ENCODE measurements at places on chromosomes 16 and 17.

DNA sequence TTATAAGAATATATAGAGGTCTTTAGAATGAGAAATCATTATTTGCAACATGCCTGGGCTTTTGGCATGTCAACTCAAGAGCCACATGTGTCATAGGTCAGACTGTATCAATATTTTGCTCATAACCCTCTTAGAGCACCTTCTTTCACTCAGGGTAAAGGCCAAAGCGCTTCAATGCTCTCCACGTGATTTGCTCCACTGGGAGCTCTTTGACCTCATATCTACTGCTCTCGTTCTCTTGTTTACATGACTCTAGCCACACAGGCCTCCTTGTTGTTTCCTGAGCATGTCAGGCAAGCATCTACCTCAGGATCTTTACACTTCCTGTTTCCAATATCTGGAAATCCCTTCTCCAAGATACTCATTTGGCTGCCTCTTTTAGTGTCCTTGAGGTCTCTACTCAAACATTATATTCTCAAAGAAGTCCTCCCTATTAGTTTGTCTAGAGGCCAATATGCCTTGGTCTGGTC lies 148.4 kb downstream of the TOX3 start:
- DNase-seq: no peak
- no peak overlapping the region for H3K27ac ChIP-seq
- H3K4me1 ChIP-seq: no peaks in the 10 kb centered on the region
- no peaks in the 10 kb centered on the region for H3K27me3 ChIP-seq

- no peaks in the 10 kb centered on the region for H3K27me3 ChIP-seq
- H3K27ac ChIP-seq: no peak overlapping the region
- H3K4me1 ChIP-seq: peaks cover 56% of the 10 kb centered on the region
Measured at GRCh38 chr17:40309949-40310510, 1.1 kb downstream of the RARA start.

DNA sequence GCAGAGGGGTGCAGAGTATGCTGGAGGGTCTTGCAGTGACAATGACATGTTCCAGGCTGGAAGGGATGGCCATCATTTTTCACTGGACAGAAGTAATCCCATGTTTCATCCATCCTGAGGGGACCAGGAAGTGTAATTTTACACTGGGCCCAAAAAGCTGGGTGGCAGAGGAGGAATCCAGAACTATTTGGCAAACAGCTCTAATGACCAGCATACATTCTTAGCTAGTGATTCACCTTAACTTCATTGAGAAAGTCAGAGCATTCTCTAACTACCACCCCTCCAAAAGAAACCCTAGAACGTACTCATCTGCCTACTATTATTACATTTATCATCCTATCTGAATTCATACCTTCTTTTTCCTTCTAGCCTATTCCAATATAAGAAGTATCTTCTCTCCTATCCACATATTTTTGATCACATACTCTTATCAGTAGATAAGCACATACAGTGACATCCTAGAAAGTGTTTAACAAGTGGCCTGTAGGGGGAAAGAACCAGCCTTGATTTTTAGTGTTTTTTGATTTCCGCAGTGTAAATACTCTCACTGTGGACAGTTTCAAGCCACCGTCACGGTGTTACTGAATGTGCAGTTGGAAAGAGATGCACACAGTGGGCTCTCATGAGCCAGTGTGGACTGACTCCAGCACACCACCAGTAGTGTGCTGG lies 118.1 kb downstream of the FTO start:
- no peak overlapping the region for H3K4me3 ChIP-seq
- H3K27ac ChIP-seq: no peak overlapping the region
- H3K36me3 ChIP-seq: no peaks in the 10 kb centered on the region
- no peaks in the 10 kb centered on the region for H3K27me3 ChIP-seq
- peaks cover 10% of the 10 kb centered on the region for H3K4me1 ChIP-seq

GRCh38 chr17:35577830-35578196 lies 558 bp downstream of the PEX12 start:
- no peaks in the 10 kb centered on the region for H3K27me3 ChIP-seq
- peak; percentile 12 for DNase-seq
- peaks cover 25% of the 10 kb centered on the region for H3K4me1 ChIP-seq

- no peak for DNase-seq
- no peak overlapping the region for H3K27ac ChIP-seq
- H3K36me3 ChIP-seq: no peaks in the 10 kb centered on the region
- peaks cover 3% of the 10 kb centered on the region for H3K27me3 ChIP-seq
Measured at GRCh38 chr16:81879625-81880024, 100.5 kb downstream of the PLCG2 start.

DNA sequence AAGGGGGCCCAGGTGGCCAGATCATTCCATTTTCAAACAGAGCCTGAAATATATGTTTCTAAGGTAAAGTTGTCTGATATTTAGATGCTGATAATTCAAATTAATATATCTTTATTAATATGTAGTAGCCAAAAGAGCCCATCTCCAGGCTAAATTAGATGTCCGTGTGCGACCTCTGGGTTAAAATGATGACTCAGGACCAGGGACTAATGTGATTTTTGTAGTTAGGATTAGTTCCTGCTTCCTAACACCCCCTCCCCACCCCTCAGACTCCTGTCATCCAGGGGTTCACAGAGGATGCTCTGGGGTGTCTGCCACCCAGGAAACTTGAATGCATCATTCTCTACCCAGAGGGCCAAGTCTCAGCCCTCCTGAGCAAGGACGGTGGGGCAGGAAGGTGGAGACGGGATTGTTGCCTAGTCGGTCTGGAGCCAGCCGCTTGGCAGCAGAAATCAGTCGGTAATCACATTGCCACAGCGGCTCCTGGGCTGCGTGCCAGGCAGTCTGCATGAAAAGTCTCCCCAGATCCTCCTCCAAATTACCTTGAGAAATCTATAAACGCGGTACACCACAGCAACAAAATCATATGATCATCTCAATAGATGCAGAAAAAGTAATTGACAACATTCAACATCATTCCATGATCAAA lies 29.8 kb downstream of the CNGB1 start:
- no peak for DNase-seq
- no peak overlapping the region for H3K27ac ChIP-seq
- H3K4me1 ChIP-seq: no peaks in the 10 kb centered on the region
- no peaks in the 10 kb centered on the region for H3K36me3 ChIP-seq
- no peak overlapping the region for H3K4me3 ChIP-seq

DNA sequence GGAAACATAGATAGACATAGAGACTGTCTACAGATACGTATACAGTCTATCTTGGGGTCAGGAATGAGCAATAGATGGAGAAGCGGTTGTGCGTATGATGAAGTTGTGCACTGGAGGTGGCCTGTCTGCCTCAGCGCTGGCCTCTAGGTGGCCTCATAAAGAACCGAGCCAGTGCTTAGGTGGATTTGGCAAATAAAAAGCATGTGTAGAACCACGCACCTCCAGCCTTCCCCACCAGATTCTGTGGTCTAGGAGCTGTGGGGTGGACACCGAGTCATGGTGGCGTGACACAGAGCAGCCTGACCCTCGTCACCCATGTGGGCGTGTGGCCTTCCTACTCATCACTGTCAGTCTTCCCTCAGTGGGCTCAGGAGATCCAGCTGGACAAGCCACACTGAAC lies 34.0 kb downstream of the PGS1 start:
- H3K27me3 ChIP-seq: no peaks in the 10 kb centered on the region

DNA sequence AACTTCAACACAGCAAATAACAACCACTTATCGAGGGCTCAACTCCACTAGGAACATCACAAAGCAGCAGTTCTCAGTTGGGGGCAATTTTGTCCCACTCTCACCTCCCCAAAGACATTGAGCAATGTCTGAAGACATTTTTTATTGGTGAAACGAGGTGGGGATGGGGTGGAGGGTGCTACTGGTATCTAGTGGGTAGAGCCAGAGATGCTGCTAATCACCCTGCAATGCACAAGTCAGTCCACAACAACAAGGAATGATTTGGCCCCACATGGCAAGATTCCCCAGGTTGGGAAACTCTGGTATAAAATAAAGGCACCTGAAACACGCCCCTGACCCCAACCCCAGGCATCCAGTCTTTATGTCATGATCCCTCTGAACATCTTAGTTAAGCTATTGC lies 33.3 kb downstream of the TLE7 start:
- H3K4me3 ChIP-seq: no peak overlapping the region
- peaks cover 24% of the 10 kb centered on the region for H3K4me1 ChIP-seq
- H3K27me3 ChIP-seq: peaks cover 43% of the 10 kb centered on the region
- no peak for DNase-seq
- H3K36me3 ChIP-seq: no peaks in the 10 kb centered on the region

DNA sequence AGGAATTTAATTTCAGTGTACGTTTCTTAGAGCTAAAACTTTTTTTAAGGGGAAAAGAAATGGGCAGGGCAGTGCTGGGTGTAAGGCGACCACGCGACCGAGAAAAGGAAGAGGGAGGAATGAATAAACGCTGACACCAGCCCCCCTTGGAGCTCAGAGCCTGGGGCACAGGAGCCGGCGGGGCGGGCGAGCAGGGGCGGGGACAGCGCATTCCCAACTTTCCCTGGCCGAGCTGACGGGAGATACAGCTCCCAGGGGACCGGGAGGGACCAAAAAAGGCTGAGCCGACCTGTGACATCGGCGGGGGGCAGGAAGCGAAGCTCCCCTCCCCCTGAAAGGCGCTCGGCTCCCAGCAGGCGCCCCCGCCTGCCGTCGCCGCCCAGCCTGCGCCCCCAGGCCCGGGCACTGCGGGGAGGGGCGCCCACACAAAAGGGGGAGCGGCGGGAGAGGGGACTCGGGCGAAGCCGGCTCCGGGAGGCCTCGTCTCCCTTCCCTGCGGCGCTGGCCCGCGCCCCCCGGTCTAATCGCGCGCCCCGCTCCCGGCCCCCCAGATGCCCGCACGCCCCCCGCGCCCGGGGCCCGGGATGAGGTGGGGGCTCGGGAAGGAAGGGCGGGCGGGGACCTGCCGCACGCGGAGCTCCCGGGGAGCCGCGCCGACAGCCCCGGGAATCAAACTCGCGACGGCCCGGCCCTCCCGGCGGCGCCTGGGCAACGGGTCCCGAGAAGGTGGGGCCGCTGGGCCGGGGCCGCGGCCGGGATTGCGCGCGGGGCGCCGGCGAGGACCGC lies 622 bp downstream of the CUEDC1 start:
- no peak overlapping the region for H3K27ac ChIP-seq
- H3K4me3 ChIP-seq: peak overlapping the region; percentile 37
- no peak for DNase-seq
- peaks cover 26% of the 10 kb centered on the region for H3K4me1 ChIP-seq
- H3K27me3 ChIP-seq: peaks cover 54% of the 10 kb centered on the region

- peak overlapping the region; percentile 69 for H3K4me3 ChIP-seq
- peaks cover 38% of the 10 kb centered on the region for H3K4me1 ChIP-seq
- H3K27ac ChIP-seq: no peak overlapping the region
- no peaks in the 10 kb centered on the region for H3K27me3 ChIP-seq
- peaks cover 36% of the 10 kb centered on the region for H3K36me3 ChIP-seq
Measured at GRCh38 chr16:84618581-84619460, 943 bp upstream of the COTL1 start.

DNA sequence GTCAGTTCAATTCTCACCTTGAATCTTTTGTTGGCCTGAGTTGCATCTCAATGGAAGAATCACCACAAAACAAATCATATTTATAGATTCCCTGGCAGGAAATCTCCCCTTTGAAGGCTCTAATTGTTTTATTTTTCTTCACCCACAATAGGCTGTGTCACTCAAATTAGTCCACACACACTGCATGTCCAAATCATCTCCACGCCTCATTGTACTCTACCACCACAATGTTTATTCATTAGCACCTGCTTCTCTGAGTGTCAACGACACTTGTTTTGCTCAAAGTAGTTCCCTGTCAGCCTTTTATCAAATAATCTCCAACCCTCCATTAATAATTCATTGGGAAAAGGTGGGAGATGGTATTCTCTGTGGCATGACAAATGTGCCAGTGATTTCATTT lies 164.3 kb downstream of the ABCC12 start:
- no peaks in the 10 kb centered on the region for H3K27me3 ChIP-seq
- no peak for DNase-seq
- H3K4me3 ChIP-seq: no peak overlapping the region
- H3K27ac ChIP-seq: no peak overlapping the region
- H3K36me3 ChIP-seq: no peaks in the 10 kb centered on the region

GRCh38 chr17:78132084-78132676 lies 1.6 kb downstream of the TMC8 start:
- peak overlapping the region; percentile 76 for H3K4me3 ChIP-seq
- peaks cover 47% of the 10 kb centered on the region for H3K4me1 ChIP-seq

DNA sequence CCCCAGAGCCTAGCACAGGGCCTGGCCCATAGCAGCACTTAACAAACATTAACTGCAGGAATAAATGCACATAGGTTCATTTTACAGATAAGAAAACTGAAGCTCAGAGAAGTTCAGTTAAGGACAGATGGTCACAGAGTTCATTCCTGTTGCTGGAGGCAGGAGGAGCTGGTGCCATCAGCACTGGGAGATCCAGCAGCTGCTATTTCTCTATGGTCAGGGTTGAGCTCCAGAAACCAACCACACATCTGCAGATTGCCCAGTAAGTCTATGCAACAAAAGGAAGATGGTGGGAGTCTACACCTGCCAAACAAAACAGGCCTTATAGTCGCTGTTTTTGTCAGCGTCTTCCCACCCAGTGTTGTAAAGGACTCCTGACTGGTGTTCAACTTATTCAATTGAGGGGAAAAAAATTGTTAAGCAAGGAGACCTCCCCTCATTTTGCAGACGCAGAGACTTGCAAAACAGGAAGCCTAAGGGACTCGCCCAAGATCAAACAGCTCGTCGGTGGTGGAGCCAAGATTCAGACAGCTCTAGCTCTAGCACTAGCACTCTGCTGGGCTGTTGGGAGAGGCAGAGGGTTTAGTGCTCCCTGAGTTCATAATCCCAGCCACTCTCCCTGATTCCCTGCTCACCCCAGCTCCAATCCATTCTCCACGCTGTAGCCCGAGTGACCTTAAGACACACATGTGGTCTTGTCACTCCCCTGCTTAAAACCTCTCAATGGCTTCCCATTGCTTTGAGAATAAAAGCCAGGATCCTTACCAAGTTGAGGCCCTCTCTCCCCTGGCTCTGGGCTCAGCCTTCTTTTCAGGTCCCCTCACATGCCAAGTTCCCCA lies 9.0 kb downstream of the NOG start:
- H3K27ac ChIP-seq: peak overlapping the region; percentile 88
- peaks cover 69% of the 10 kb centered on the region for H3K4me1 ChIP-seq
- peak overlapping the region; percentile 29 for H3K4me3 ChIP-seq
- H3K27me3 ChIP-seq: no peaks in the 10 kb centered on the region
- no peak for DNase-seq
- peaks cover 7% of the 10 kb centered on the region for H3K36me3 ChIP-seq

GRCh38 chr17:57255182-57255775 lies 1.0 kb upstream of the MSI2 start:
- H3K27me3 ChIP-seq: no peaks in the 10 kb centered on the region
- H3K27ac ChIP-seq: peak overlapping the region; percentile 85
- DNase-seq: no peak
- peaks cover 32% of the 10 kb centered on the region for H3K4me1 ChIP-seq
- peaks cover 18% of the 10 kb centered on the region for H3K36me3 ChIP-seq
- peak overlapping the region; percentile 84 for H3K4me3 ChIP-seq

DNA sequence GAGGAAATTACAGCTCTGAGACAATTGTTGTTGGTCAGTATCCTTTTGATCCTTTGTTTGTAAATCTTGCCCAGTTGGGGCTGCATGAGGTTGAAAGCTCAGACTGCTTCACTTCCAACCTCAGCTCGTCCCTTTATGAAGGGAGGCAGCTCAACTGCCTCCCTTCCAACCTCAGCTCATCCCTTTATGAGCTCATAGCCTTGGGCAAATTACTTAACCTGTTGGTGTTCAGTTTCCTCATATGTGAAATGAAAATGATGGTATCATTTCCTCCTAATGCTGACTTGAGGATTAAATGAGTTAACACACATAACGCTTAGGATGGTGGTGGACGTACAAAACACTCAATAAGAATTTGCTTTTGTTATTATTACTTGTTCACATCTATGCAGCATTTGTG lies 265.1 kb downstream of the CDH13 start:
- H3K36me3 ChIP-seq: no peaks in the 10 kb centered on the region
- no peak overlapping the region for H3K27ac ChIP-seq
- no peaks in the 10 kb centered on the region for H3K27me3 ChIP-seq
- H3K4me3 ChIP-seq: no peak overlapping the region
- H3K4me1 ChIP-seq: no peaks in the 10 kb centered on the region

GRCh38 chr17:77478899-77479298 lies 338.1 kb downstream of the SEC14L1 start:
- H3K4me1 ChIP-seq: peaks cover 62% of the 10 kb centered on the region
- no peak for DNase-seq
- peak overlapping the region; percentile 10 for H3K4me3 ChIP-seq
- no peaks in the 10 kb centered on the region for H3K27me3 ChIP-seq
- H3K27ac ChIP-seq: peak overlapping the region; percentile 86
